ENCODE measurements at places on chromosomes 3 and 15. TPM values are rescaled to one million over a fixed set of nuclear protein-coding genes. Genes with fewer than 3 reads are reported as not detected.

Gene KY
- 0.08 TPM for total RNA-seq

Gene GMPPB
- 14.4 TPM for total RNA-seq

Gene COL8A1
- total RNA-seq, result not detected

Gene COL6A5
- not detected for total RNA-seq

Gene SLC24A5
- total RNA-seq, result not detected

Gene ABHD17C
- total RNA-seq, result 30.4 TPM

Gene EBLN2
- total RNA-seq, result 0.44 TPM

Gene RGMA
- total RNA-seq, result 0.56 TPM

Gene MUC13
- 6.6 TPM for total RNA-seq

Gene ELL3
- 1.4 TPM for total RNA-seq

Gene SPINK8
- total RNA-seq, result not detected

Gene CAND2
- 0.41 TPM for total RNA-seq

Gene ROPN1
- total RNA-seq, result not detected

Gene SIDT1
- 0.63 TPM for total RNA-seq

Gene ITIH3
- total RNA-seq, result not detected

Gene FMN1
- 0.38 TPM for total RNA-seq

Gene RASL12
- total RNA-seq, result 0.11 TPM

Gene ITIH1
- total RNA-seq, result not detected

Gene MME
- not detected for total RNA-seq

Gene CELF6
- 0.10 TPM for total RNA-seq

Gene PLA2G4E
- not detected for total RNA-seq

Gene APPL1
- 17.6 TPM for total RNA-seq

Gene PDZRN3
- not detected for total RNA-seq

Gene GPR27
- 3.1 TPM for total RNA-seq

Gene CPN2
- total RNA-seq, result not detected

Gene NECTIN3
- 27.6 TPM for total RNA-seq

Gene C2CD4B
- 0.19 TPM for total RNA-seq

Gene ZNF662
- total RNA-seq, result not detected

Gene NEK10
- total RNA-seq, result 1.1 TPM

Gene RETNLB
- not detected for total RNA-seq

Gene PIGB
- 12.5 TPM for total RNA-seq

Gene P2RY13
- total RNA-seq, result not detected

Gene PEX5L
- not detected for total RNA-seq

Gene CLRN1
- total RNA-seq, result not detected

Gene RBP2
- total RNA-seq, result not detected

Gene LIPH
- total RNA-seq, result 5.1 TPM

Gene ETFA
- total RNA-seq, result 254 TPM

Gene CKMT1A
- 2.9 TPM for total RNA-seq

Gene STRA6
- total RNA-seq, result 69.6 TPM

Gene PATL2
- not detected for total RNA-seq

Gene BCHE
- total RNA-seq, result 1.1 TPM

Gene CCR9
- not detected for total RNA-seq
